ENCODE measurements at places on chromosomes 6 and 20. TPM values are rescaled to one million over a fixed set of nuclear protein-coding genes. Genes with fewer than 3 reads are reported as not detected.

PTCHD4 gene
- 5.0 TPM for total RNA-seq

SCUBE3 gene
- 0.60 TPM for total RNA-seq

SNAP25 gene
- total RNA-seq = 0.22 TPM

GHRH gene
- total RNA-seq = not detected

GSTA1 gene
- total RNA-seq = not detected

TPD52L1 gene
- 1.1 TPM for total RNA-seq

TEAD3 gene
- total RNA-seq = 0.20 TPM

KCNK15 gene
- not detected for total RNA-seq

ZBTB12 gene
- total RNA-seq = 3.6 TPM

GINS1 gene
- 8.3 TPM for total RNA-seq

B3GAT2 gene
- not detected for total RNA-seq

RAET1E gene
- total RNA-seq = under 0.01 TPM

SLC17A9 gene
- 3.9 TPM for total RNA-seq

IMPG1 gene
- not detected for total RNA-seq

SIRPB1 gene
- 0.22 TPM for total RNA-seq

PXMP4 gene
- total RNA-seq = 3.9 TPM

RBPJL gene
- not detected for total RNA-seq

LIME1 gene
- total RNA-seq = 0.87 TPM

DLL1 gene
- 3.9 TPM for total RNA-seq

GSTA3 gene
- total RNA-seq = not detected

C20orf144 gene
- total RNA-seq = under 0.01 TPM

DSP gene
- 19.2 TPM for total RNA-seq

FAM217A gene
- total RNA-seq = not detected

THBS2 gene
- total RNA-seq = 2.0 TPM

KCNQ5 gene
- total RNA-seq = not detected

ADAM33 gene
- not detected for total RNA-seq

RIPPLY2 gene
- 0.40 TPM for total RNA-seq

TREM2 gene
- total RNA-seq = not detected

GCNT2 gene
- 41.2 TPM for total RNA-seq

TNNC2 gene
- total RNA-seq = not detected

DEFB132 gene
- not detected for total RNA-seq

TFAP2A gene
- total RNA-seq = not detected

PTCRA gene
- not detected for total RNA-seq

PSMF1 gene
- 29.4 TPM for total RNA-seq

TAAR8 gene
- total RNA-seq = not detected

IRF4 gene
- not detected for total RNA-seq

TPX2 gene
- total RNA-seq = 5.8 TPM

DNAH8 gene
- total RNA-seq = not detected

HLA-DRB5 gene
- total RNA-seq = 0.40 TPM

RGS17 gene
- total RNA-seq = 2.8 TPM

OTOR gene
- total RNA-seq = not detected

KCNK16 gene
- total RNA-seq = not detected

MYLK4 gene
- 0.40 TPM for total RNA-seq

RING1 gene
- 14.4 TPM for total RNA-seq

VPS16 gene
- 39.1 TPM for total RNA-seq

FRK gene
- under 0.01 TPM for total RNA-seq

RMND1 gene
- total RNA-seq = 24.2 TPM
